ENCODE measurements at places on chromosomes 12 and 14.

- no peak for DNase-seq
These were observed 241.3 kb upstream of the CCDC196 start for GRCh38 chr14:66244834-66245233.

GRCh38 chr12:68034567-68034966 lies 45.3 kb downstream of the IFNG-AS1 start:
- no peak for DNase-seq

- no peak for DNase-seq
These were observed 2.5 kb downstream of the KCNH3 start for GRCh38 chr12:49541140-49541861.

- no peak for DNase-seq
These were observed 388.6 kb upstream of the TMPO start for GRCh38 chr12:98126637-98127335.

DNA sequence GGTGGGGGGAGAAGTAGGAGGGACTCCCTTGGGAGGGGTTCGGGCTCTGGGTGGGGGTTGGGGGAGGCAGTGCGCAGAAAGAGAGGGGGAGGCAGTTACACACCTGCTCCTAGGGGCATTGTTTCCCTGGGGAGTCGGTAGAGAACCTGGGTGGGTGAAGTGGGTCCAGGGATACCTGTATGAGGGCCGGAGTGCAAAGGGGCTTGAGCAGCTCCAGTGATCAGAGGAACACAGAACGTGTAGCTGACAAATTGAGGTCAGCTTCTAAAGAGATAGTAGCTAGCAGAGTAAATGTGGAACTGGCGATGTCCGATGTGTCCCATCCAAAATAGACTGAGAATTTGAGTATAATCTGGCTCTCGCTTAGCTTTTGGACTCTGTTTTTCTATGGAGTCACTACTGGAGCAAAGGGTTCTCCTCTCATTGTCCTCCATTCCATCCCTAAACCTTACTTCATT lies 502 bp downstream of the SMARCD1 start:
- no peak for DNase-seq

DNA sequence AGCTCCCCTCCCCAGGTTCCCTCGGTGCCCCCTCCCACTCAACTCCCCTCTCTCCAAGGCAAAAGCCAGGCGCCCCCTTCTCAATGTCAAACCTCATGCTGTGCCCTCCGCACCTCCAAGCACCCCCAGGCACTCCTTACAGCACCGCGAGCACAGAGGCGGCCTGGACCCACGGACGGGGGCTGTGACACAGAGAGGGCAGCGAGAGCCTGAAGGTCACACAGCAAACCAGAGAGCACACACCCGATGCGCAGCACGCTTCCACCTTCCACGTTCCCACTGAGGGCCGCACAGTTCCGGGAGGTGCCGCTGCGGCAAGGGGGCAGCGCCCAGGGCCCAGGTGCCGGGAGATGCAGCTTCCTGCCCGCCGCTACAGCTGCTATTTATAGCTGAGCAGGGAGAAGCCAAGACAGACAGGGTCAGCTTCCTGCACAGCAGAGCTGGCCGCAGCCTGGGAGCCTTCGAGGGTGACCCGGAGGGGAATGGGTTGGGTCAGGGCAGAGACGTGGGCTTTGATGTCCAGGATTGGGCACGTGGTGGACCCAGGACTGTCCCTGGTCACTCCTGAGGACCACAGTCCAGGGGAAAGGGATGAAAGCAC lies 12.9 kb downstream of the NCOR2 start:
- DNase-seq, result no peak

DNA sequence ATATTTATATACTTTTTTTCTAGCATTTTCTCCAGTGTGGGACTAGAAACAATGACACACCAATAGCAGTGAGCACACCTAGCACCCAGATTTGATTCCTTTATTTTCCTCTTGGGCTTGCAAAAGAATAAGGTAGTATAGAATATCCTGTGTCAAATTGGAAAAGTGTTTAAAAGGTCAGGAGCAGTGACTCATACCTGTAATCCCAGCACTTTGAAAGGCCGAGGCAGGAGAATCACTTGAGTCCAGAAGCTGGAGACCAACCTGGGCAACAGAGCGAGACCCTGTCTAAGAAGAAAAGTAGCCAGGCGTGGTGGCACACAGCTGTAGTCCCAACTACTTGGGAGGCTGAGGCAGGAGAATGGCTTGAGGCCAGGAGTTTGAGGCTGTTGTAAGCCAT lies 53.8 kb upstream of the SGPP1 start:
- no peak for DNase-seq

DNA sequence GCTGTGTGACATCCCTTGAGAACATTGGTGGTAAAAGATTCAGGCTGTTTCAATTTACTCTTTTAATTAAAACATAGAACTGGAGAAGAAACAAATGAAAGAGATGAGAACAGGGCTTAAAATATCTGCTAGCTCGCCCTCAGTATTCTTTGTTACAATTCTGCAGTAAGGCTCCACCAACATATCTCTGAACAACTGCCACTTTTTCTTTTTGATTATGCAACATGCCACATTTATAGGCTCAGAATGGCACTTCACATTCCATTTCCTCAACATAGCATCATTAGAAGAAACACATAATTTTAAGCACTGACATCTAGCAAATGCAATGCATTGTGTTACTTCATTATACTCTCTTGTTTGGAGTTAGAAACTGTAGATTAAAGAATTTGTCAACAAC lies 1315.2 kb downstream of the LRFN5 start:
- no peak for DNase-seq

DNA sequence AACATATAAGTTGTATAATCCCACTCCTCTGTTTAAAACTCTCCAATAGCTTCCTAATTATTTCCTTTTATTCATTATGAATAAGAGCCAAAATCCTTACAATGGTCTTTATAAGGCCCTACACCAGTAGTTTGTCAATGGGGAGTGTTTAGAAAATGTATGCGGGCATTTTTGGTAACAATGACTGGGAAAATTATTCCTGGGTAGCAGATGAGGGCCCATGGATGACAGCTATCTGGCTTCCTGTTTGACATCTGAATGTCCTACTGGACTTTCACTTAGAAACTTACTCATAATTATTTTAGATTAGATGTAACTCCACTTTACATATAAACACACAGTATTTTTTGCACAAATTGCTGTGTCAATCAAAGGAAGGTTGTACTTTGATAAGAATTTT lies 101.2 kb downstream of the PAPLN start:
- no peak for DNase-seq

- DNase-seq, result no peak
These were observed 13.5 kb downstream of the PAPOLA start for GRCh38 chr14:96515731-96516130.

- no peak for DNase-seq
These were observed 6.1 kb upstream of the KRT18 start for GRCh38 chr12:52942901-52943181.
